ENCODE measurements at places on chromosomes 4 and X.

- no peak for DNase-seq
Observed at GRCh38 chrX:121231566-121232358, 184.4 kb downstream of the GLUD2 start.

GRCh38 chrX:153765138-153766079 lies 1.4 kb downstream of the PLXNB3 start:
- no peak for DNase-seq

DNA sequence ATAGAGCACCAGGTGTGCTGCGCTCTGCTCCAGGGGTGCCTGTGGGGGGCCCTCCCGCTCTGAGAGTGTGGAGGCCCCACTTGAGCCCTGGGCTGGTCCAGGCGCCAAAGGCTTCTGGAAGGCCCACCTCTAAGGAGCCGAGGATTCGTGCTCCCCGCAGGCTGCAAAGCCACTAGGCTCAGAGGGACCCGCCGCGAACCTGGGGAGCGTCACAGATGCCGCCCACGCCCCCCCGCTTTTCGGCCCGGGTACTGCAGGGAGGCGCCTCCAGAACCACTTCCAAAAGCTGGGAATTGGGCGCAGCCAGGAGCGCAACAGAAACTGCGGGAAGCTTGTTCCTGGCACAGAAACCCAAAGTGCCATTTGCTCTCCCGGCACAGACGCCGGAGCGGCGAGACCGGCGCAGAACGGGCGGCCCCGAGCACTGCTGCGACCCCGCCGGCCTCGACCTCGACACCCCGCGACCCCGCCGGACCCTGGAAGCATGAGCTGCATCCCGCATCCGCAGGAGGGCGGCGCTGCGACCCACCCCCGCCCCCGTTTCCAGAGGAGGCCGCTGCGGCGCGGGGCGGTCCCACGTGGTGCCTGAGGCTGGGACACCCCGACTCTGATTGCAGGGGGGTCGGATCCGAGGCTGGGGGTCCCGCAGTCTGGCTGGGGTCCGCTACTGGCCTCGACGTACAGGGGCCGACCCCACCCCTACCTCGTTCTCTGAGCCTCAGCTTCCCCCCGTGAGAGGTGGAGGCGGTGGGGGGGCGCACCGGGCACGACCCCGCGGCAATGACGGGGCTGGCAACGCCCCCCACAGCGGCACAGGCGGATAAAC lies 30.8 kb downstream of the CPLX1 start:
- DNase-seq = no peak

DNA sequence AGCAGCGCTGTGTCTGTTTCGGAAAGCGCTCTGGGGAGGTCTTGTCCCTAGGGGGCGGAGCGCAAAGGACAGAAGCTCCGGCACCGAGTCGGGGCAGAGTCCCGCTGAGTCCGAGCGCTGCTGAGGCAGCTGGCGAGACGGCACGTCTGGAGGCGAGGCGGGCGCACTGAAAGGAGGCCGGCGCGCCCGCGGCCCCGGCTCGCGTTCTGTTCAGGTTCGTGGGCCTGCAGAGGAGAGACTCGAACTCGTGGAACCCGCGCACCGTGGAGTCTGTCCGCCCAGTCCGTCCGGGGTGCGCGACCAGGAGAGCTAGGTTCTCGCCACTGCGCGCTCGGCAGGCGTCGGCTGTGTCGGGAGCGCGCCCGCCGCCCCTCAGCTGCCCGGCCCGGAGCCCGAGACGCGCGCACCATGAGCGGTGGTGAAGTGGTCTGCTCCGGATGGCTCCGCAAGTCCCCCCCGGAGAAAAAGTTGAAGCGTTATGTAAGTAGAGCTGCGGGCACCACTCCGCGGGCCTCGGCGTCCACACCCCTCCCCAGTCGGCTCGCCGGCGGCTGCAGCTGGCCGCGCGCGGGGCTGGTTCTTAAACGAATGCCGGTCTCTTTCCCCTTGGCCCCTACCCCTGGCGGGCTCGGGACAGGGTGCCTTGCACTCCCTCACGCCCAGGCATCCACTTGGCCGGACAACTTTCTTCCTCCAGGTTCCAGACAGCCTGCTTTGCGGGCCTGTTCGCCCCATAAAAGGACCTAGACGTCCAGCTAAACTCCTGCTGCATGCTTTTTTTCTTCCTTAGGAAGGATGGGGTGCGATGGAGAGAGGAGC lies at the start of gene GAB1:
Gene GAB1, plus strand, starts transcription at position 96 of the 819 bp plus-strand sequence. Its CDS starts 313 bp downstream, at position 409.
- DNase-seq = peak; percentile 49

DNA sequence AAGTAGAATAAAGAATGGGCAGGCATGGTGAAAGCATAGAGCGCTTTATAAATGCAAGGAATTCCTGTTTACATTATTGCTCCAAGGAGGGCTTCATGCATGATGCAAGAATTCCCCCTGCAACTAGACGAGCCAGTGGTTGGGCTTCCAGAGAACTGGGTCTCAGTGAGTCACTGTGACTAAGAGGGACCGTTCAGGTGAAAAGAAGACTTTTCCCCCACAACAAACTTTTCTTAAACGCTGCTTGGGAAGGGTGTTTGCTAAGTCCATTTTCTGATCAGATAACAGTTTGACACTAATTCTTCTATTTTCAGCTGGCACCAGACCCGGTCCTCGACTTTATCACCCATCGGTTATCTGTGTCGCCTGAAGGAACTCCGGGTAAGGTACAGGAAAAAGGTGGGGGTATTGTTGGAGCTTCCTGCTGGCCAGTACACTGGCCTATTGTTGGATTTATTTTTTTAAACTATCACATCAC lies 40.1 kb downstream of the LDB2 start:
- DNase-seq = no peak

GRCh38 chr4:79495447-79495846 lies 87.4 kb upstream of the GK2 start:
- no peak for DNase-seq

- no peak for DNase-seq
Observed at GRCh38 chrX:133417364-133417763, 2.1 kb upstream of the GPC4 start.

- DNase-seq = no peak
Observed at GRCh38 chr4:144868309-144868708, 222.4 kb downstream of the HHIP start.
